Left renal cortex interstitium (tissue), 4 donors: ENCODE measurements at places on chromosomes 6 and 20.

DNA sequence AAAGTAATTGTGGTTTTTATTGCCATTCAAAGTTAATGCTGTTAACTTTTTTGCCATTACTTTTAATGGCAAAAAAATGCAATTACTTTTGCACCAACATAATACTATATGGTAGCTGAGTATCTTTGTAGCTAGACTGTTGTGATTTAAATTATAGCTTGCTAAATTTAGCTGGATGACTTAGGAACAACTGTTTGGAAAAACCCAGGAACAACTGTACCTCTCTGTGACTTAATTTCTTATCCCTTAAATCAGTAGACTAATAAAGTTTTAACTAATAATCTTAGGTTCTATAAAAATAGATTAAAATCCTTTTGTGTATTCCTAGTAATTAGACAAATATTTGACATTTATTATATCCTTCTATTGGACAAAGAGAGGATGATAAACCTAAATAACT, 268.2 kb downstream of the TENT5A start:
- no peak for DNase-seq

GRCh38 chr20:63141531-63141930, 74.4 kb downstream of the YTHDF1 start:
- DNase-seq, result no peak

- DNase-seq, result no peak
Measured at GRCh38 chr6:170434821-170435155, 118.3 kb downstream of the PSMB1 start.

DNA sequence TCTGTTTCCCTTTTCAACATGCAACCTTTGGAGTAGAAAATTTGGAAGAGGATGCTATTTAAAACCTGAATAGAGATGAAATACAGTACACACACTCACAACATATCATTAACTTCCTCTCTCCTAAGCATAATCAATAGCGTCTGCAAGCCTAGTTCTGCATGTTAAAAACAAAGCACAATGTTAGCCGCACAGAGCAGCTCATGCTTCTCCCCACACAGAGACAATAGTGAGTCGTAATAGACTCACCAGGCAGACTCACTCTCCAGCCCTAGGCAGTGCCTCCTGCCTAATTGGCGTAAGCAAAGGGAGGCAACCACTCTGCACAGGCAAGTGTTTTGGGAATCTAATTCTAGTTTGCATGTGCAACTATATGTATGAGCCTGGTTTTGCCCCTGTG, 45.8 kb upstream of the ARID1B start:
- no peak for DNase-seq
